Epithelial cell of proximal tubule (primary cell): ENCODE measurements at places on chromosomes 7 and 10. TPM values are rescaled to one million over a fixed set of nuclear protein-coding genes. Genes with fewer than 3 reads are reported as not detected.

DNA sequence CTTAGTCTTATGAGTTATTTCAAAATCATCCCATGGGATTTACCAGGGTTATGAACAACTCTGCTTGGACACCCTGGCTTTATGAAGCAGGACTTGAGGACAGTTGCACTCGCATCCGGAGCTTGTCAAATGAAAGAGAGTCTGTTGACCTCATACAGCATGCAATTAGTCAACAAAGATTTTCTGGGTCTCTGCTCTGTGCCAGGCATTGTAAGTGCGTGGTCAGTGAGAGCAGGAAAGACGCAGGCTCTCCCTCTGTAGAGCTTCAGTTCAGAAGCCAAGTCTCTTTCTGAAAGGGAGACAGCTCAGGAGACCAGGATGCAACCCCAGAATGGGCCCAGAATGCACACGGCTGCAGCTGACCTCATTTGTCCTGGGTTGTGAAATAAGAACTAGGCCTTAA, 45.5 kb upstream of the DMBT1 start:
- DNase-seq = no peak

- no peak for DNase-seq
Observed at GRCh38 chr10:80392250-80392649, 16.1 kb upstream of the PRXL2A start.

DNA sequence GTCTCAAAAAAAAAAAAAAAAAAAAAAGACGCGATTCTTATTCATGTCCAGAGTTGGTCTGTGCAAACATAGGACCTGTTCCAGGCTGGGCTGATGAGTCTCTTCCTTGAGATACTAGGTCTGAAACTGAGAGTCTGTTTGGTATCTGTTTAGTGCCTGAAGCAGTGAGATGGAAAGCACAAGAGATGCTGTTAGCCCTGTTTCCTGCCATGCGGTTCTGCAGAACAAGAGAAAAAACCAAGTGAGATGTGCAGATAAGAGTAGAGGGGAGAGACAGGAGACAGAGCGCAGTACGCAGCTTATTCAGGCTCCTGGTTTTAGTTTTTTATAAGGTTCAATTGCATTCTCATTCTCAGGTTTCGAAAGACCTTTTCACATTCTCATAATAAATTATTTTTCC, 85.8 kb upstream of the PRKCQ start:
- DNase-seq = no peak

DNA sequence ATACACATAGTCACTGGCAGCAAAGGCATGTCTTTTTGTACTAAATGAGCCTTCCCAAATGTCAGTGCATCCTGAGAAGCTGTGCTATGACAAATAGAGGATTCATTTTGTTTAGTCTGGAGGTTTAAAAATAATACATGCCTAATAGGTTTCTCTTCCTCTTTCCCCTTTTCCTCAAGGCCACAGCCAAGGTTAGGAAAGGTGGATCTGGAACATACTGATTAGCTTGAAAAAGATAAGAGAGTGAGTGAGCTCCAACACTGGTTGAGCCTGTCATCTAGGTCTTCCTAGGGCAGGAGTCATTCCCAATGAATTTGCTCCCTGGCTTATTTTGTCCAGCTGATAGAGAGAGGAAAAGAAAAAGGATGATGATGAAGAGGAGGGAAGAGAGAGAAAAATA, 14.4 kb upstream of the SP4 start:
- DNase-seq = no peak

DNA sequence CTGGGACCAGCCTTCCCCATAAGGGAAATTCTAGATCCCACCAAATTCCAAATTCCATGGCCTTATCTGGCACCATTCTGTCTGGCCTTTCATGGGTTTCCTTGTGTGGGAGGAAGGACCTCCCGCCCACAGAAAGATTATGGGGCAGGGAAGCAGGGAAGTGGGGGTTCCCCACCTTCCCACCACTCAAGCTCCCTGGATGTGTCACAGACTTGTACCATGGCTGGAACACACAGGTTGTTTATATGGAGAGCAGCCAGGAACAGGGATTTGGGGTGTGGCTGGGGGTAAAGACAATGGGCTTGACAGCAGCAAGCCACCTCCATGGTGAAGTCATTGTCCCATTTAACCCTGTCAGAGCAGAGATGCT, 18.3 kb downstream of the UNC5B start:
- no peak for DNase-seq

- no peak for DNase-seq
Observed at GRCh38 chr10:58570307-58570723, 57.6 kb downstream of the BICC1 start.

- DNase-seq = no peak
Observed at GRCh38 chr10:119207713-119208552, 562 bp downstream of the GRK5 start.

DNA sequence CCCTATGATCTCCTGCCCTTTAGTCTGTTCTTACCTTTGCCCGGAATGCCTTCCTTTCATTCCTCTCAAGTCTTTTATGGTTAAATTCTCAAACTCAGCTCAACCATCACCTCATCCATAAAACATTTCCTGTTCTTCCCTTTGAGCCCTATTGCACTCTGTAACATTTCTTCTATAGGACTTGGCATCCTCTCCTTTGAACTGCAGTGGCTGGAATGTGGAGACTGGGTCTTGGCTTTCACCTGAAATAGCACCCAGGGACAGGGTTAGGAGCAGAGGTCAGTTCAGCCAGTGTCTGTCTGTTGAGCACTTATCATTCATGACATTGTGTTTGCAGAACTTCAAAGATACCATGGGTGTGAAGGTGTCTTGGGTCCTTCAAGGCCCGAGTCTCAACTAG, 7.2 kb downstream of the NFE2L3 start:
- DNase-seq = peak; percentile 57

GRCh38 chr10:65614956-65615565, 1310.8 kb upstream of the LRRTM3 start:
- DNase-seq = no peak

DNA sequence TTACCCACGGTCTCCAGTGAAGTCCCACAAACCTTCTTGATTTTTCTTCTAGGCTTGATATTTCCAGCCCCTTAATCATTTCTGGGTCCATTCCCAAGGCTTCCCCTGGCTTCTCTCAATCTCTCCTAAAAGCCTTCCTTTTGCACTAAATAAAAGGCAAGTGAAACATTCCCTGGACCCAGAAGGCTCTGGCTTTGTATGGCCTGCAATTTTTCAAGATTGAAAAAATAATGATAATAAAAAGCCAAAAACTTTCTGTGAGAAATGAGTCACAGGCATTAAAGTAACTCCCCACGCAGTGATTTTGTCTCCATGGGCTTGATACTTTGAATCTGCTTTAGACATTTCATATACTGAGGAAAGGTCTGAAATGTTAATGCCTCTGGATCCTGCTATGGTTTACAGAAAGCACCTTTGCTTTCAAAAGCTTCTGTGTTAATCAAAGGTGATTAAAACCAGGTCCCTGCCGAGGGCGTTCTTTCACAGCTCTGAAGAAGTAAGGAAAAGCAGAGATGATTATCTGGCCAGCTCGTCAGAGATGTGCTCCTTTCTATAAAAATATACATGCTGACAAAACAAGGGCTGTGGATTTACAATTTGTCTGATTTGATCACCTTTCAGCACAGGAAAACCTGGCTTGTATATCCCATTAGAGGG, 118.9 kb upstream of the TMEM72 start:
- DNase-seq = no peak

DNA sequence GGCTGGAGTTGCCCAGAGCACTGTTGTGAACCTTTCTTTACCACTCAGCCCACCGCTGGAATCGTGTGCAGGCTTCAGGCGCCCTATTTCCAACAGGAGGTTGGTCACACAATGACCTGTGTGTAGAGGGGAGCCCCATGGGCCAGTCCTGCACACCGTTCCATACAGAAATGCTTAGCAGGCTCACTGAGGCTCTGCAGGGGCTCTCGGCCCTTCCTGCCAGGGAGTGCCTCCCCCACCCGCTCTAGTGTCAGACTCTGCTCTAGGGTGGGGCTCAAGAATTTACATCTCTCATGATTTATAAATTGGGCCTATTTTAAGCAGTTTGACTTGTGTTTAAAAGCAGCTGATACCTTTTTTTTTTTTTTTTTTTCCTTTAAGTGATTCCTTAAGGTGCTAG, 42.0 kb downstream of the SHH start:
- DNase-seq = no peak

- DNase-seq = no peak
Observed at GRCh38 chr10:31952066-31952465, 23.4 kb upstream of the ARHGAP12 start.

Gene SPAG6
- total RNA-seq = 0.07 TPM in 1 of 2 replicates, not detected in the other

Gene HYCC1
- total RNA-seq = 29.7 and 32.4 TPM in 2 replicates

Gene SLC26A3
- not detected in 2 replicates for total RNA-seq

Gene AKR1D1
- not detected in 2 replicates for total RNA-seq
